AG04450 (cell line): ENCODE measurements at places on chromosomes 12 and 14.

- no peak for DNase-seq
Measured at GRCh38 chr12:57851552-57851951, 5.0 kb upstream of the CTDSP2 start.

DNA sequence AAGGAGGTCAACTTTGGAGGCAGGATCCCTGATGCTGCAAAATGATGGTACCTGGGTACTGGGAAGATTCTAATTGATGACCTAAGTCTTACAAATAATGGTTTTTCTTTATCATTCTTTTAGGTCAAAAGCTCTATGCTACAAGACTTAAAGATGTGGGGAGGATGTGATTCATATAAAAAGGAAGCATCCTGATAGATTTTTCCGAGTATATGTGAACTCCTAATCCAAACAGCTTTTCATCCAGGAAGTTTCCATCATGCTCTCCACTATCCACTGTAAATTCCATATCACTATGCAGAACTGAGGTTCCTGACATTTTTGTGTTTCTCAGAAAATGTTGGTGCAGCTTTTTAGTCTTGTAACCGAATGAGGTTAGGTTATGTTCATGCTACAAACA, 293.2 kb downstream of the PAWR start:
- no peak for DNase-seq

DNA sequence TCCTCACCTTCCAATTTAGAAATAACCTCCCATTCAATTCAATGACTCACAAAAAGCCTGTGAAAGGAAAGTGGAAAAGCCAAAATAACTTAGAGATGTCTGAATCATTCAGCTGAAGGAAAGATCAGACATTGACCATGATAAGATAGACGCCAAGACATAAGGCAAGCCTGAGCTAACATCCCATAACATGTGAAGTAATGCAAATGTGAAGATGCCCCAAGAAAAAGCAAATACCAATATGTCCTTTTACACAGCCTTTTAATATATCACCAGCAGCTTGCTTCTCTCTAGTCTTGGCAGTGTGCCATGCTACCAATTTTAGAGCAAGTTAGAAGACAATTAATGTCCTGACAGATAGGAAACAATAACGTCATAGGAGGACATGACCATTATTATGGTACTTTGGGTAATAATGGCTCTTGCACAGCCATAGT, 2.4 kb upstream of the NUMB start:
- DNase-seq = no peak

DNA sequence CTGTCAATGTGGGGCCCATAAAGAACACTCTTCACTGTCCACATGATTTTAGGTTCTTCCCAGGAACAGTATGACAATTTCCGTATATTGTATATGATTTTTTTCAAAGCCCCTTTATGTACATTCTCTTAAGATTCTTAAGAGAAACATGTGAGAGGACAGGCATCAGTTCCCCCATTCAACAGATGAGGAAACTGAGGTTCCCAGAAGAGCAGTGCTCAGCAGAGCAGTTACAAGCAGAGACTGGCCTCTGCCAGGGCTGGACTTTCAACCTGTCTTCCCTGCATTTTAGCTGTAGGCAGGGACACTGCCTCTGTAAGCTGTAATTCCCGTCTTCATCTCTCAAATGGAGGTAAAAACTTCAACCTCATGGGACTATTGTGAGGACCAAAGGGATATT, 77.7 kb downstream of the RBM19 start:
- no peak for DNase-seq

DNA sequence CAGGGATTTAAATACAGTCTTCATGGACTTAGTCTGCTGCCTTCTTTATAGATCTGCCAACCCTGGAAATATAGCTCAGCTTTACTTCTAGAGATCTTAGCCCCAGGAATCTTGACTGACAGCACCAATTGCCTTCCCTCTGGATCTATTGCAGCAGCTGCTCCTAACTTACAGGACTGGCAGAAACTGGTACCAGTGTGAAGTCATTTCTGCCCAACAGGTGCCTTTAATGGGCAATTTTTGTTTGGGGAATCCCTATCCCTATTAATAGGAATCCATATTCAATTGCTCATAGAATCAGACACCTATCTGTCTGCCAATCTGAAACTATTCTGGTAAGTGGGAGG, 27.2 kb downstream of the SPX start:
- DNase-seq = no peak

DNA sequence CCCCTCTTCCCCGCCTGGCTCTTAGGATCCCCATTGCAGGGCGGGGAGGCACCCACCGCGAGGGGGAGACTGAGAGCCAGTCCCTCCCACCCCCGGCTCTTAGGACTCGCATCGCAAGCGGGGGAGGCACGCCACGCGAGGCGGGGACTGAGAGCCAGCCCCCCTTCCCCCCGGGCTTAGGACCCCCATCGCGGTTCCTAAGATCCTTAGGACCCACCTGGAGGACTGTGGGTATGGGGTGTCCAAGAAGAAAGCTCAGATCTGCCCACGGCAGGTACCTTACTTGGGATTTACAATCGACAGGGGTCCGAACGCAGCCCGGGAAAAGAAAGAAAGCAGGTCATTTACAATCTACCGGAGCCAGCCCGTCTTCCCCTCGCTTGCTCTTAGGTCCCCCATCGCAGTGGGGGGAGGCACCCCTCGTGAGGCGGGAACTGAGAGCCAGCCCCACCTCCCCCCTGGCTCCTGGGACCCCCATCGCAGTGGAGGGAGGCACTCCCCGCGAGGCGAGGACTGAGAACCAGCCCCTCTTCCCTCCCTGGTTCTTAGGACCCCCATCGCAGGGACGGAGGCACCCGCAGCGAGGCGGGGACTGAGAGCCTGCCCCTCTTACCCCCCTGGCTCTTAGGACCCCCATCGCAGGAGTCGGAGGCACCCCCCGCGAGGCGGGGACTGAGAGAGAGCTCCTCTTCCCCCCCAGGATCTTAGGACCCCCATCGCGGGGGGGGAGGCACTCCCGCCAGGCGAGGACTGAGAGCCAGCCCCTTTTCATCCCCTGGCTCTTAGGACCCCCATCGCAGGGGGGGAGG, 43.7 kb downstream of the DDX11 start:
- no peak for DNase-seq

- no peak for DNase-seq
Measured at GRCh38 chr14:67680941-67681340, 6.5 kb upstream of the VTI1B start.

DNA sequence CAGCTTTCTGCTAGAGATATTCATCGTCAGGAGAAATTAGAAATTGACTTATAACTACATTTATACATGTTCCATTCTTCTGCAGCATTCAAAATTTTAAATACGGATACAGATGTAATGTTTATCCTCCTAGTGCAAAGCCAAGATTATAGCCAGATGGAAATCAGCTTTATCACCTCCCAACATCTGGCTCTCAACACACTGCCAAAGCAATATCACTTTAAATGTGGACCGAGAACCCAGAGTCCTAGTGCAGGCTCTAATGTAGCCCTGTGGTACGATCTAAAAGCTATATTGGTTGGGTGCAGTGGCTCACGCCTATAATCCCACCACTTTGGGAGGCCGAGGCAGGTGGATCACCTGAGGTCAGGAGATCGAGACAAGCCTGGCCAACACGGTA, 6.5 kb downstream of the MLH3 start:
- DNase-seq = no peak

GRCh38 chr12:107284692-107285091, 191.3 kb upstream of the CRY1 start:
- DNase-seq = no peak

DNA sequence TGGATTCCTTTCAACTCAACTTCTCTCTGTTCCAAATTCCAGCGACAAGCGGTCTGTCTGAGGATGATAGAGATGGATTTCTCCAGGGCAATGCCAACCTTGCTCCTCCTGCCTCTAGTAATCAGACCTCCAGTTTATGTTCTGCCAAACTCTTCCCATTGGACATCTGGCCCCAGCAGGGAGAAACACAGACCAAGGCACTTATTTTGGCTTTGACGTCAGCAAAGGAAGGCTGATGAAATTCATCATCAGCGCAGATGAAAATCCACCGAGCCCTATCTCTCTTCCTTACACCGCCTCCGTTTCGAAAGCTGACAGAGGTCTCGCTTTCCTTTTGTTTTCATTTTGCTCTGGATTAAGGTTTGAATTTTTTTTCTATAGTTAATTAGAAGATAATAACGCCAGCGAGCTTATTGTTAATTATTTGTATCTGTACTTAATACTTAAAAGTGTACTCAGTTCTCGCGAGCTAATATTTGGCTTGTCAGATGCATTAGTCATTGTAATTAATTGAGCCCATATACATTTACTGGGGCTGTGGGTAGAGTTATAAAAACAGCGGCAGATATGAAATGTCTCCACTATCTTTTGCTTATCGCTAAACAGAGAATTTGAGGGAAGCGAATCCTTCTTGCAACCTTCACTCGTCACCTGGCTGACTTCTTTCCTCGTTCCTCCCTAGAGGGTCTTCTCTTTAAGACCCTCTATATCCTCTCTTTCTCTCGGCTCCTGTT, 35.9 kb upstream of the MED13L start:
- DNase-seq = no peak

- DNase-seq = no peak
Measured at GRCh38 chr14:64324895-64325294, 30.7 kb upstream of the ESR2 start.

DNA sequence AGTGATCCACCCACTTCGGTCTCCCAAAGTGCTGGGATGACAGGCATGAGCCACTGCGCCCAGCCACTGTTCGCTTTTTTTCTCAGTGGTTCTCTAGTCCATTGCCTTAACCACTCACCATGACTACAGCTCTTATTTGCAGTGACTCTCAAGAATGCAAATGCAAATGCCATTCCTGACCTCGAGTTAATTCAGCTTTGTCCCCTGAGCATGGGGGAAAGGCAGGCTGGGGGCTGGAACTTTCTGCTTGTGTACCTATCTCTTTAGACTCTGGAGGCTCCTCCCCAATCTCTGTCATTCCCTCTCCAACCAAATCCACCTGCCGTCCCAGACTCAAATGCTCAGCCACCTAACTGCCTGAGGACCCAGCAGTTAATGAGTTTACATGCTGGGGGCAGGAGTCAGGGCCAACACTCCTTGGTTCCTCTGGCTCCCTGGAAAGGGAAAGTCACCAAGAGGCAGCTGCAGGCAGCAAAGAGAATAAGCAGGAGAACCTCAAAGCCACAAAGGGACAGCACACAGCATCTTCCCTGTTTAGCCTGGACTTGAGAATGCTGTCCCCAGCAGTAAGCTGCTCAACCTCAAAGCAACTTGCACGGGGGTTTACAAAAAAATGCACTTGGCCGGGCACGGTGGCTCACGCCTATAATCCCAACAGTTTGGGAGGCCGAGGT, 5.3 kb upstream of the HNF1A start:
- DNase-seq = no peak

DNA sequence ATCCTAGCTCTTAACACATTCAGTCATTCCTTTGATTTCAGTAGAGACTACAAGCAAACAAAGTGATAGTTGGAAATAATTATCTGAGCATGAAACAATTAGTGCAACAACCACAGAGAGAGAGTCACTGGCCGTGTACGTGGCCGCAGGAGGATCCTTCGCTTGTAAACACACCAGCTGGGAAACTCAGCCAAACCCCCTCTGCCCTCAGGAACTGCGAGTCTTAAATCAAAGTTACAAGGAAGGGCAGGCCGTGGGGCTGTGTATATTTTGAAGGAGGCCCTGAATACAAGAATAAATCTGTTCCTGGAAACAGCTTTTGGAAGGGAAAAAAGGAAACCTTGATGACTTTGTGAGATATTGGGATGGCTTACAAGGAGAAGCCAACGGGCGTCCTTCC, 164.5 kb downstream of the ANO2 start:
- DNase-seq = no peak

DNA sequence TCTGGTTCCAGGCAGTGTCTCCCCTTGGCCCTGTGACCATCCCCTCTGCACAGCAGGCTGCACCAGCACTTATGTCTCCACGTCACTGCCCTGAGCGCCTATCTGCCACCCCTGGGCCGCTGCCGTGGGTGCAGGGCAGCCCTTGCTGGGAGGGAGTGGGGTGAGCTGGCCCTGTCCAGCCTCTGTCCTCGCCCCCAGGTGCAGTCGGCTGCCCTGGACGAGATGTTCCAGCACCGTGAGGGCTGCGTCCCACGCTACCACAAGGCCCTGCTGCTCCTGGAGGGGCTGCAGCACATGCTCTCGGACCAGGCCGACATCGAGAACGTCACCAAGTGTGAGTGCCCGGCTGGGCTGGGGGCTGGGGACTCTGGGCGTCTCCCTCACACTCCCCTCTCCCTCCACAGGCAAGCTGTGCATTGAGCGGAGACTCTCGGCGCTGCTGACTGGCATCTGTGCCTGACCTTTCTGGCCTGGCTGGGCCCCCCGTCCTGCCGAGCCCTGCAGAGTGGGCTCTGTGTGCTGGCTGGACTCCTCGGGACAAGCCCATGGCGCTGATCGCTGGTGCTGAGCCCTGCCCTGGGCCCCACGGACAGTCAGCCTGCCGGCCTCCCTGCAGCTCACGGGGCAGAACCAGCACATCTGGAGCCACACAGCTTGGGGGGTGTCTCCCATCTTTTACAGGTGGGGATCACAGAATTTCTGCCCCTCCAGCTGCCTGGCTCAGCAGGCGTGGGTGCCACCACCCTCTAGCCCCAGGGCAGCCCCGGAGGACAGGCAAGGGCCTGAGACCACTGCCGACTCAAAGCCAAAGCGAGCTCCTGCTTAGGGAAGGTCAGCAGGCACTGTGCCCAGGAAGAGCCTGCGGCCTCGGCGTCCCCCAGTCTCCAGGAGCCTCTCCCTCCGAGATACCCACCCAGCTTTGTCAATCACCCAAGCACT, 7.9 kb upstream of the PUS1 start:
- no peak for DNase-seq

DNA sequence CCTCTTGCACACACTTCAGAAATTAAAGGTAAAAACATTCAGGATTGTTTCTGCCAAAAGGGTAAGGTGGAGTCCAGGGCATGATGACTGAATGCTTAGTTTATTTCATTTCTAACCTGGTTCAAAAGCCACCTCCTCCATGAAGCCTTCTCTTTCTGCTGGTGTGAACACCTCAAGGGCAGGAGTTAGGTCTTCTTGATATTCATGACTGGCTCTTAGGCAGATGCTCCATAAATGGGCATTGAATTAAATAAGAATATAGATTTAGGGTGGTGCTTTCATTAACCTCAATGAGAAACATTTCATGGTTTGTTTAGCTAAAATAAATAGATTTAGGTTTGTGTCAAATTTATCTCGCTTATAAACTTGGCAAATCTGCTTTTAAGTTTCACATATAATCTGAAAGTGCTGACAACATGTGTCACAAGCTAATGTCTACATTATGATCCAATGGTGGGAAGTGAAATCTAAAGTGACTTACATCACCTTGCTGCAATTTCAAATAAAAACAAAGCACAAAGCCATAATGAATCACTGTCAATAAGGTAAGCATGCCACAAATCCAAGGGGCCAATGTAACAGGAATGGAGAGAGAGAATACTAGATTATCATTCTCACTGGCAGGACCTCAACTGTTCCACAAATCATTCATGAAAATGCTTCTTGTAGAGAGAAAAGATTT, 72.7 kb upstream of the GRIP1 start:
- no peak for DNase-seq

- no peak for DNase-seq
Measured at GRCh38 chr14:20956376-20956976, 1.2 kb downstream of the RNASE2 start.

- no peak for DNase-seq
Measured at GRCh38 chr12:46917821-46918220, 92.0 kb upstream of the SLC38A4 start.

GRCh38 chr12:122929812-122930211, 33.9 kb upstream of the VPS37B start:
- DNase-seq = no peak
